ENCODE measurements at places on chromosomes 13 and 19.

DNA sequence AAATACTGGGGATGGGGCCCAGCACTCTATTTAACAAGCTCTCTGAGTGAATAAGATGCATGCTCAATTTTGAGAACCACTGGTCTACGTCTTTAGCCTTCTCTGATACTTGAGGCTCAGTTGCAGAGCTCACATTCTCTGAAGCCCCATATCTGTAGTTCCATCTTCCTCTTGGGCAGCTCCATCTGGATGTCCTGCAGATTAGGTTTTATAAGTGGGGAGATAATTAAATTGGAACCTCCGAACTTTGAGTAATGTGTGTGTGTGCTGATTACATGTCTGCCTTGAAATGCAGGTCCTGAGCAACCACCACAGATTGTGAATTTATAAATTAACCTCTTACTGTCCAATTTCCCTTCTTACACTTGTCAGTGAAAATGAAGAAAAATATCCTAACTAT, 7.2 kb upstream of the RASL11A start:
- DNase-seq, result no peak

DNA sequence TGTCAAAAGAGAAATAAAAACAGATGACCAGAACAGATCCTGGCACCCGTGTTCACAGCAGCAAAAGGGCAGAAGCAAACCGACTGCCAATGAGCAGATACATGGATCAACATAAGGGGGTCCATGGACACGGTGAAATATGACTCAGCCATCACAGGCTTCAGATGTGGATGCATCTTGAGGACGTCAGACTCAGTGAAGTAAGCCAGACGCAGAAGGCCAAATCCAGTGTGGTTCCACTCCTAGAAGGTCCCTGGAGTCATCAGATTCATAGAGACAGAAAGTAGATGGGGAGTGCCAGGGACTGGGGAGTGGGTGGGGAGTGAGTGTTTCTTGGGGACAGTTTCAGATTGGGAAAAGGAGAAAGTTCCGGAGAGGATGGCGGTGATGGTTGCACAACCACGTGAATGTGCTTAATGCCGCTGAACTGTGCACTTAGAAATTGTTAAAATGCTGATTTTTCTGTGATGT, 28.8 kb upstream of the SEMA6B start:
- no peak for DNase-seq

- no peak for DNase-seq
Observed at GRCh38 chr13:102286326-102286725, 115.5 kb downstream of the FGF14 start.

DNA sequence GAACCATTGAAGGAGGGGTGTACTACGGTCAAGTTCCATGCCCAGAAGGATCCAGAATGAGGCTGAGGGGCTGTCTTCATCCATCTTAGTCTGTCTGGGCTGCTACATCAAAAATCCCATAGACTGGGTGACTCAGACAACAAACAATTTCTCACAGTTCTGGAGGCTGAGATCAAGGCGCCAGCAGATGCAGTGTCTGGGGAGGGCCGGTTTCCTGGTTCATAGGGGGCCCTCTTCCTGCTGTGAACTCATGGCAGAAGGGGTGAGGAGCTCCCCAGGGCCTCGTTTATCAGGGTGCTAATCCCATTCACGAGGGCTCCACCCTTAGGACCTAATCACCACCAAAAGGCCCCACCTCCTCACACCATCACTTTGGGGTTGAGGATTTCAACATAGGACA, 14.7 kb upstream of the KCTD15 start:
- DNase-seq, result peak; percentile 49

GRCh38 chr13:32409561-32410421, 18.1 kb downstream of the N4BP2L1 start:
- DNase-seq, result no peak

GRCh38 chr13:65378943-65379519, 1851.1 kb downstream of the PCDH9 start:
- DNase-seq, result no peak

Data from MG63 (cell line).